ENCODE measurements at places on chromosomes 1 and 21.

- no peak for DNase-seq
These were observed 4.3 kb downstream of the GJB3 start for GRCh38 chr1:34785231-34785874.

DNA sequence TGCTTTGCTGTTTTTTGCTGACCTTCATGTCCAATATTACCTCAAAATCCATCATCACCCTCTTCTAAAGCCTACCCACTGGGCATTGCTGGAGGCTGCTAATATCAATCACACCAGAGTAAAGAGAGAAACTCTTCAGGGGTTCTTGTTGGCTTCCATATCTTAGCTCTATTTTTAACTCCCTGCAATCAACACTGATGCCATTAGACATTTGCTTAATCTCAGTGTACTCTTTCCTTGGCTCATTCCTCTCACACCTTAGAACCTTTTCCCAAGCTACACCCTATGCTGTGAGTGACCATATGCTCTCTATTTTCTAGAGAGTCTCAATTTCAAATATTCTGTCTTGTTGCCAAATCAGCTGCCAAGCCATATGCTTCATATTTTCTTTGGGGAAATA lies 40.6 kb upstream of the RABGAP1L start:
- DNase-seq, result no peak

DNA sequence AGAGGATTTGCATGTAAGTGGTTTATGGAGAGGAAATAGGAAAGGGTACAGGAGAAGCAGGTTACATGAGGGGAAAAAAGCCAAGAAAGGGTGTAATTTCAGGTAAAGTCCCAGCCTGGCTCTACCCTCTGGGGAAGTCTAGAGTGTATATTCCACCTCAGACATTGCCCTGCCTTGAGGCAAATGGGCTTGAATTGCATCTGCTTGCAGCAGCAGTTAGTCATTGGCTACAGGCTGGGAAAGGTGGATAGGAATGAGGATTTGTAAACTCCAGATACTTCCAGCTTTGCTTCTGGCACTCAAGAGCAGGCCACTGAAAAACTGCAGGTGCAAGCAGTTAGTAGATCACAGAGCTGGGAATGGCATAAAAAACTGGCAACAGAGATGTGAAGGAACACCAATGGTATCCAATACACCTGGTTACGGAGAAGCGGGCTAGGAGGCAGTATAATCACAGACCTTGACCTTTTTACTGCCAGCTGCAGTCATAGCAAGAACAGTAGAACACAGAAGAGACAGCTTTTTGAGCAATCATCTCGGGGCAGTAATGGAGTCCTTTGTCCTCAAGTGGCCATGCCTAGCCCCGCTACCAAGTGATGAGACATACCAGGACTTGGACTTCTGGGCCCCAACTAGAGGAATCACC lies 226.9 kb upstream of the NRIP1 start:
- DNase-seq, result no peak

- no peak for DNase-seq
These were observed 5.7 kb upstream of the SELENON start for GRCh38 chr1:25794325-25794724.

- no peak for DNase-seq
These were observed 8.2 kb upstream of the PEAR1 start for GRCh38 chr1:156885314-156885713.

DNA sequence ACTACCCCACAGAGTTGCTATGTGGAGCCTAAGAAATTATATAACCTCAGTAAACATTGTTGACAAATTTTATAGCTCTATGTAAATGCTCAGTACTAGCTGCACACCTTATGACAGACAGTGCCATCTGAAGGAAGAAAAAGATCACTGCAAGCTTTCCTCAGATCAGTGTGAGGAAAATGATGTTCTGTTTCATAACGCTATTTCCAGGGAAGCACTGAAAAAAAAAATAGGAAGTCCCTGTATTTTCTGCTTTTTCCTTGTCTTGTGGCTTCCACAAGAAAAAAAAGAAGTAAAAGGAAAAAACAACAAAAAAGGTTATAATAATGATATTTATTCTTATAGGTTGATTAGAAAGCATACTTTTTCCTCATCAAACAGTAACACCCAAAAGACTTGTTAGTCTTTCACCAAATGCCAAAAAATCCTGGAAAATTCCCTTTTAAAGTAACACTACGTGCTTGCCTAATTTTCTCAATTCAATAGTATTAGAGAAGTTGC lies 23.2 kb downstream of the LYST start:
- DNase-seq, result no peak

DNA sequence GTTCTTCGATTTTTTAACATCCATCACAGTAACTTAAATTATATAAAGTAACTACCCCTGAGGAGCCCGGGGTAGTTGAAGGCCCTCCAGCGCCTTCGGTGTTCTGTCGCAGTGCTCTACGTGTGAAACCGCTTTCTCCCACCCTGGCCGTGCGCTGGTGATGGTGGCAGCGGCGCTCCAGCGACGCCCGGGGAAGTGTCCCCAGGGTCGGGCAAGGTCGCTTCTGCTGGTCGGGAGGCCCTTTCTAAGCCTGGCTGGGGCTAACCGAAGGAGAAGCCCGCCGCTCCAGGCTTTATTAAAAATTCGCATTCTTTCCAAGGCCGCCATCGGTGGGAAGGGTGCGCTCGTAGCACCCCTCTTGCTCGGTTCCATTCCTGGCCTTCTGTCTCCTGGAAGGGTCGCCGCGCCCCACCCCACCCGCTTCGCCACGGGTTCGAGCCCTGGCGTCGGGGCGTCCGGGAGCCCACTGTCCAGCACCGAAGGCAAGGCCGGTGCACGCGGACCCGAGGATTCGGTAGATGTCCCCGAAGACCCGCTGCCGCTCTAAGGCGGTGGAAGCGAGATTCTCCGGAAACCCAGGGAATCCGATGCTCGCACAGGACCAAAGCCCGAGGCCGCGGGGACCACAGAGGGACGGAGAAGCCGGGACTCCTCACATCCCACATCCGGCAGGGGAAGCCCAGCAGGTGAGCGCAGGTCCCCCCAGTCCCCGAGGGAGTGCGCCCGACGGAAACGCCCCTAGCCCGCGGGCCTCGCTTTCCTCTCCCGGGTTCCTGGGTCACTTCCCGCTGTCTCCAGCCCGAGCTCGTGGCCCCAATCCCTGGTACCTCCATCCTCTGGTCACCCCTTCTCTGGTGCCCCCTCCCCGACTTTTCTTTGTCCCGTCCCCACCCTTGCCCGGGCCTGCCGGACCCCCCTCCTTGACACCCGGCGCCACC lies 685 bp upstream of the RIPPLY3 start:
- DNase-seq, result no peak

DNA sequence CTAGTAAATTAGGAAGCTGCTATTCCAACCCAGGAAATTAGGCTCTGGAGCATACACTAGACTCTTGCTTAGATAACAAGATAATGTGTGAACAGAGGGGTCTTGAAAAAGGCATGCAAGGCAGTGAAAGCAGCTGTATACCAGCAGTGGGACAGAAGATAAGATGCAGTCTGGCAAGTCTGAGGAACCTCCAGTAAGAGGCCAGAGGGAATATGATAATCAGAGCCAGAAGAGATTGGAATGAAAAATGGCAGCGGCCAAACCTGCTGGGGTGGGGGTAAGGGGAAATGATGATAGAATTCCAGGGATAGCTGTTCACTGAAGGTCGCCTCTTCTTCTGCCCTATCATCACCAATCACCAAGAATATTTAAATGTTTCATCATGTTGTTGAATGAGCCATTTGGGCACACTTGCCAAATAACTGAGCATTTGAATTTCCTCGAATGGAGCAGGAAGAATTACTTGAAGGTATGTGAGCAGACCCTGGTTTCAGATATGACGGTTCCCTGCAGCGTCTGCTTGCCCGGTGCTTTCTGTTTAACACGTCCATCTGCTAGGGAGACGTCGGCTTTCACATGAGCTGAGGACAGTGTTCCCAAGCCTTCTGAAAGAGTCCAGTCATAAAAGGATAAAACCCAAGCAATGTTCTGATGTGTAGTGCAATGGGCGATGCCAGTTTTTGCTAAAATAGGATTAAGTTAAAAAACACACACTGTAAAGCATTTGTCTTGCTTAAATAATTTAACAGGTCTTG lies 173.3 kb downstream of the RWDD3 start:
- DNase-seq, result no peak

DNA sequence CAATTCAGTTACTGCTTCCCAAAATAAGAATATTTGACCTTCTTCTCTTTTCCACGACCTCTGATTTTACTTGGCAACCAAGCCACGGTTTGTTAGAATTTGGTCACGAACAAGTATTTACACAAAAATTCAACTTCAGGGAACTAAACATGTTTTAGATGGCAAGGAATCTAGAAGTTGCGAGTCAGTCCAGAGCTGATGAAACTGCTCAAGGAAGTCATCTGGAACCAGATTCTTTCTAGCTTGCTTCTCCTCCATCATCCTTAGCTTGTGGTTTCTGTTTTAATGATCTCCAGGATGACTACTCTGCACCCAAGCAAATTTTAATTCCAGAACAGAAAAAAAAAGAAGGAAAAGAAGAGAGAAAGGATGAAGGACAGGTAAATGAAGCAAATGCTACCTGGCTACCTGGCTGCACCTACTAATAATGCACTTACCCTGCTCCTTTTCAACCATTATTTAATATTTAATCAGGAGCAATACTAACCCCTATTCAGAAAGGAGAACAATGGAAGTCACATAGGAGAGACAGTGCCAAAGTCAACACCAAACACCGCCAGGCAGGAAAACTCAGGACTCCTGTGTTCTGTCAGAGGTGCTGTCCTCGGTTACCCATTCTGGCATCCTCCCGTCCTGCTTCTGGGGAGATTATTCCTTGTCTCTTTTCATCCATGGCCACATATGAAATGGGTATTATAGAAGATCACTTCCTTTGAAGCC lies 54.2 kb upstream of the RGS7 start:
- no peak for DNase-seq

GRCh38 chr1:245878585-245878984 lies 628.5 kb downstream of the SMYD3 start:
- no peak for DNase-seq

GRCh38 chr1:164783778-164784555 lies 225.0 kb downstream of the PBX1 start:
- DNase-seq, result no peak

DNA sequence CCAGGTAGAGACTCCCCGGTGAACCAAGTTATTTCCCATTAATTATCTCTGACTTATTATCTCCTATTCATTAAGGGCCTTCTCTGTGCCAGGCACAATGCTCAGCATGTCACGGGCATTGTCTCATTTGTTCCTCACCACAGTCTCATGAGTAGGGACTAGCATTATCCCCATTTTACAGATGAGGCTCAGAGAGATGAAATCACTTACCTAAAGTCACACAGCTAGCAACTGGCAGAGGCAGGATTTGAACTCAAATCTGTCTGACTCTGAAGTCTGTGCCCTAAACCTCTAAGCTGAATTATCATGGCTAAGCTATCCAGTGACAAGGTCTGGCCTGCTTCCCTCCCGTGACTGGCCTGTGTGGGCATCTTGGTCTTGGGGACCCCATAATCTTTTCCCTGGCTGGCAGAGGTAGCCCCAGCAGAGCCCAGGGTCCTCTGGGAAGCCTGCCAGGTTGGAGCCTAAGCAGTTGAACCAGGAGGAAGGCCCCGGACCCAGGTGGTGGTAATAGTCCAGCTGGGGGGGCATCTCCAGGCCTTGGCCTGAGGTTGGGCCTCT lies 4.5 kb downstream of the MAP7D1 start:
- no peak for DNase-seq

DNA sequence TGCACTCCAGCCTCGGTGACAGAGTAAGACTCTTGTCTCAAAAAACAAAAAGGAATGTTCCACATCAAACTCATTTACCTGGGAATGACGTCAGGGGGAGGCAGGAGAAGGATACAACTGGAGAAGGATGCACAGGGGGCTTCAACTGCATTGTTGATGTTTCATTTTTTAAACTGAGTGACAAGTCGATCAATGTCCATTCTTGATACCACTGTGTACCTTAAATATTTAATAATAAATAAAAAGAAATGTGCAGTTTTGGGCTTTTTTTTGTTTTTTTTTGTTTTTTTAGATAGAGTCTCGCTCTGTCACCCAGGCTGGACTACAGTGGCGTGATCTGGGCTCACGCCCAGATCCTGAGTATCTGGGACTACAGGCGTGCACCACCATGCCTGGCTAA lies 35.8 kb downstream of the PLEKHO1 start:
- DNase-seq, result no peak

DNA sequence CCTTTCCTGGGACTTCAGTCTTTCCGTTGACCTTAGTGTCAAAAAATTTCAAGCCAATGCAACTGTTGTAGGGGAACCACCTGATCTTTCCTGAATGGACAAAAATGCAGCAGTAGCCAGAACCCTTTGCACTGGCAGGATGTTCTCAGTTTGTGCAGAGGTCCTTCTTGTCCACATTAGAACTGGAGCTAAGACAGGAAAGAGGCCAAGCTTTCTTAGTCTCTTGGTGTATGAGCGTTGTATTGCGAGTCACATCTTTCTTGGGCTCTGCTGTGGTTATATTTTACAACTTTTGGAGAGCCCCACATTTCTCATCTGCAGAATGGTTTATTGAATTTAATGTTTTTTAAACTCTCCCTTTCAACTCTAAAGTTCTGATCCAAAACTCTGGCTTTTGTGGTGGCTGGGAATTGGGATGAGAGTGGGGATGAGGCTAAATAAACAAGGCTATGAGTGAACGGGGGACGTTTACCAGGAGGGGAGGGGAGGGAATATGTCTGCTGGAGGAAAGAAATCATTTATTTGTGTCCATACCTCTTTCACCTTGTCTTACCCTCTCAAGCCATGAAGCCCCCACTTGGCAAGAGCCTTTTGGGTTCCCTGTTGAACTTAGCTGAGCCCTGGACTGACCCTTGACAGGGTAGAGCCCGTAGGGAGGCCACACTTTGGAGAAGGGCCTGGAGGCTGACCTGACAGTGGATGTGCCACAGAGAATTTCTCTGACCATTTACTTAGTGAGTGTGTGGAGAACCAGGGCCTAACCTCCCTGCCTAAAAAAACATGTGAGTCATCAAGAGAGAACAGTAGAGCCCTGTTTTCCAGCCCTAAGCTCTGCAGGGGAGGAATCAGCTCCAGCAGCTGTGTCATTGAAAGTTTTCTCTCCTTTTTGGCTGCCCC lies 586 bp downstream of the CHI3L2 start:
- no peak for DNase-seq

GRCh38 chr21:35091496-35091895 lies 42.4 kb upstream of the RUNX1 start:
- DNase-seq, result no peak

- no peak for DNase-seq
These were observed 108.7 kb downstream of the DISP1 start for GRCh38 chr1:222923506-222923905.

GRCh38 chr1:36831186-36831810 lies 203.0 kb downstream of the GRIK3 start:
- DNase-seq, result no peak

DNA sequence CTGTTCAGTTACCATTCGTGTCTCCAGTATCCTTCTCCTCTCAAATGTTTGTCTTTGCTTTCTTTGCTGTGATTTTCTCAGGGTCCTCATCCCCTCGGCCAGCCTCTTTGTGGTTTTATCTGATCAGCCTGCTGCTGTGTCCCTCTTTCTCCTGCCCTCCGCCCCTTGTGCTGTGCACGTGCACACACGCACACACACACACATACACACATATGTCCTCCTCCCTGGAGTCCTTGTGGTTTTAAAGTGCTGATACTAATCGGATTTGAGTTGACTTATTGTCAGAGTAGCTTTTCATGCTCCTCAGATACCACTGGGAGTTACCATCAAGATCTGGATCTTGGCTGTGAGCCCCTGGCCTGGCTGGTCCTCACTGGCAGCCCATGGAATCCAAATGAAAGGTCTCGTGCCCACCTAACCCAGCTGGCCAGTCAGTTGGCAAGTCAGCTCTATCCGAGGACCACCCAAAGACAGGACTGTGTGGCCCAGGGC lies 34.1 kb downstream of the QSOX1 start:
- DNase-seq, result no peak

- DNase-seq, result no peak
These were observed 36.3 kb upstream of the CLIC4 start for GRCh38 chr1:24708938-24709337.

All from stimulated activated naive B cell treated with anti-CD40 and anti-IgM and Interleukin-4, amounts not matched to agents 10 μg/mL and 1 μg/mL and 100 μg/mL, for 72 hours (primary cell).